ENCODE measurements at places on chromosomes 6 and 20.

GRCh38 chr6:114537977-114538376, 195.2 kb upstream of the HS3ST5 start:
- no peak for DNase-seq

- DNase-seq: no peak
Observed at GRCh38 chr6:13513626-13514502, 26.5 kb upstream of the GFOD1 start.

DNA sequence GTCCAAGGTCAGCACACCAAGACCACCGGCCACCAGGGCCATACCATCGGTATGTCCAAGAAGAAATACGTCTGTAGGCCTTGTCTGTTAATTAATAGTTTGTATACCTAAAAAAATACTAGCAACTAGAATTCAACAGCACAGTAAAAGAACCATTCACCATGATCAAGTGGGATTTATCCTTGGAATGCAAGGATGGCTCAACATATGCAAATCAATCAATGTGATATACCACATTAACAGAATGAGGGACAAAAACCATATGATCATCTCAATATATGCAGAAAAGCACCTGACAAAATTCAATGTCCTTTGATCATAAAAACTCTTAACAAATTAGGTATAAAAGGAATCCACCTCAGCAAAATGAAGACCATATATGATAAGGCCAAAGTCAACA, 24.4 kb downstream of the RPP40 start:
- DNase-seq: no peak

DNA sequence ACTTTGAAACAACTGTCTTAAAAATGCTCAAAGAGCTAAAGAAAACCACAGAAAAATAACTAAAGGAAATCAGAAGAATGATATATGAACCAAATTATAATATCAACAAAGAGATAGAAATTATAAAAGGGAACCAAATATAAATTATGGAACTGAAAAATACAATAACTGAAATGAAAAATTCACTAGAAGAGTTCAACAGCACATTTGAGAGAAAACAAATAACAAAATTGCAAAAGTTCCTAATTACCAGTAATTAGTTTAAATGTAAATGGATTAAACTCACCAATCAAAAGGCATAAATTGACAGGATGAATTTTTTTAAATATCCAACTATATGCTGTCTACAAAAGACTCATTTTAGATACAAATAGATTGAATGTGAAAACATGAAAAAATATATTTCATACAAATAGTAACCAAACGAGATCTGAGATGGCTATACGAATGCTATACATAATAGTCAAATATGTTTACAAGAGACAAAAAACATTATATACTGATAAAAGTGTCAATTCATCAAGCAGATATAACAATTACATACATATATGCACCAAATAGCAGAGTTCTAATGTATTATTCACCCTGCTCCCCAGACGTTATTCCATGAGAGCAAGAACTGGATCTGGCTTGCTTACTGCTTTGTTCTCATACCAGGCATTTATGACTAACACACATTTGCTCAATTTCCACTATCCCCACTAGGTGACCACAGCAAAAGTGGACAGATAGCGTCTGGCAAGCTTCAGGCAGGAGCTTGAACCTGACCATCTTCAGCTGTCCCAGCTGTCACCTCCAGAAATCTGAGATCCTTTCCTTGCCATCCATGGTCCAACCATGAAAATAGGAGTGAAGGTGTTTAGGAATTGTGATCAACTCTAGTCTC, 72.4 kb upstream of the SIRPA start:
- DNase-seq: no peak

DNA sequence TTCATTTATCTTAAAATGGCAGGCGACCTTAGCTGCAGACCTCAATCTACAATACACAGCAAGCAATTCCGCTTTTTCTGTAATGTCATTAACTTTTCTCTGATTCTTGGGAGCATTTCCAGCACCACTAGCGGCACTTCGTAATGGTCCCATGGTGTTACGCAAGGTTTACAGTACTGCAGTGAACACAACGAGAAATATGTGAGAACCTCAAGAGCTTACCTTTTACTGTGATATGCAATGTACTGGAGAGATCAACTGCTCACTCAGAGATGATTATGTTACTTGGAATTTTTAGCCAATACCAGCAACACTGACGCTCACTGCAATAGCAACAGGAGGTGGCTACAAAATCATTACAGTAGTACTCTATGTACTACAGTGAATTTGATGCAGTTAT, 2.8 kb upstream of the CEP43 start:
- DNase-seq: no peak

DNA sequence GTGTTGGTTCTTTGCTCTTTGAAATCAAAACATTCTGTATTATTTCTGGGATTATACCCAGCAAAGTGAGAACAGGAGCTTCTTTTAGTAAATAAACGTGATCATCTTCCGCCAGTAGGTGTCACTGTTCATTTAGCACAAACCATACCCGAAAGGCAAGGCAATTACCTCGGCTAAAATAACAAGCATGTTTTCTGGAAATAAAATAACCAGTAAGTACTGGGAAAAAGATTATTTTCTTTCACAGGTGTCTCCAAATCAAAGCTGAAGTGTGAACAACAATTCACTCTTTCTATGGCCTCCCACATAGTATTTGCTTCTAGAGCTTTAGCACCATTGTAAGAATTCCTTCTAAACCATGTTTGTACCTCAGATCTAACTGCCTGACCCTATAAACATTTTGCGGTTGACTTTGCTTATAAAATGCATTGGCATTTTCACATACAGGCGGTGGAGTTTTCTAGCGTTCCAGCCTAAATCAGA, 144.6 kb upstream of the AGPAT4 start:
- peak; percentile 86 for DNase-seq

DNA sequence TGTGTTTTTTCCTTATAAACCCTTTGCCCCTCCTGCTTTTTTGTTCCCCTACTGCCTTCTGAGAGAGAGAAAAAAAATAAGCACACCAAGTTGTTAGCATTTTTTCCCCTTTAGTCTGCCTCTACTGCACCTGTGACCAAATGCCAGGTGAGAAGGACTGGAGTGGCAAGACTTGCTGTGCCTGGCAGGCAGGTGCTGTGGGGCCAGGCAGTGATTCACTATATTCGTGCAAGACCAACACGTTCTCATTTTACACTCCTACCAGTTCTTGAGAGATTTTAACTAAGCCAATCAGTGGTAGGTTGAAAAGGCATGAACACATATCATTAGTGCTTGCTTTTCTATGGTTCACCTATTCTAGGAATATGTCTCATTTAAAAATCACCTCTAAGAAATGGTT, 109.7 kb downstream of the FIG4 start:
- DNase-seq: no peak

DNA sequence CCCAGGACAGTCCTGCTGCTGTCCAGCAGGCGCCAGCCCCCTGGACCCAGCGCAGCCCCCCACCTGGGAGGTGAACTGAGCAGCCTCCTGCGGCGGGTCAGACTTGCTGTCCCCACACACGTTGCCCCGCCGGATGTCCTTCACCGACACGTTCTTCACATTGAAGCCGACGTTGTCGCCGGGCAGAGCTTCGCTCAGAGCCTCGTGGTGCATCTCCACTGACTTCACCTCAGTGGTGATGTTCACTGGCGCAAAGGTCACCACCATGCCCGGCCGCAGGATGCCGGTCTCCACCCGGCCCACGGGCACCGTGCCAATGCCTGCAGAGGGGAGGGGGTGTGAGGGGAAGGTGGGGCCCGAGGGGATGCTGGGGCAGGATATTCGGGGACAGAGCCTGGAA, 8.5 kb downstream of the EEF1A2 start:
- DNase-seq: no peak

GRCh38 chr6:87115402-87116135, 20.7 kb upstream of the CGA start:
- DNase-seq: no peak

GRCh38 chr6:139522511-139523220, 148.2 kb upstream of the CITED2 start:
- no peak for DNase-seq

DNA sequence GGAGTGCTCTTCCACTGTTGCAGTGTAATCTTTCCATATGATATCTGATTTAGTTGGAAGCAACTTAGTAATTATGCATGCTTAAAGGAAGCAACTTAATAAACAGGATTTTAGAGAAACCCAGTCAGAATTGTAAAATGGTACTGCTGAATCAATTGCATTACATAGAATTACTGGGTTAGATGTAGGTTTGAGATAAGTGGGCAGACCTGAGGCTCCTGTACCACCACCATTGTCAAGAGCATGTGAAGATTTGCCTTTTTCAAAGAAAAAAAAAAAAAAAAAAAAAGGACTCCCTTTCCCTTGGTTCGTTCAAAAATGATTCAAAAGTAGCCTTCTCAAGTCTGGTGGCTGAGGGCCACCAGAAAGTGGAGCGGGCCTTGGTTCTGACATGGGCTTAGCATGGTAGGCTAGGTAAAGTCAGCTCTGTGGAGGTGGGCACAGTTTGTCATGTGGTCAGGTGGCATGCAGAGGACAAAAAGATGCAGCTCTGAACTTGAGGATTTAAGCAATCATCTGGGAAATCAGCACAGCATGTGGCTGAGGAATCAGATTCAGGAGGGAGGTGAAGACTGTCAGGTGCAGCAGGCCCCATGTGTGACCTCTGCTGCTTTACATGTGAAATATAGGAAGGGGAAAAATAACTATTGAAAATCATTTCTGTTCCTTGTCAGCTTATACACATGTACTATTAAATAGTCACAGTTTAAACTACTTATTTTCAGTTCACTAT, 32.4 kb downstream of the ARID1B start:
- peak; percentile 61 for DNase-seq

DNA sequence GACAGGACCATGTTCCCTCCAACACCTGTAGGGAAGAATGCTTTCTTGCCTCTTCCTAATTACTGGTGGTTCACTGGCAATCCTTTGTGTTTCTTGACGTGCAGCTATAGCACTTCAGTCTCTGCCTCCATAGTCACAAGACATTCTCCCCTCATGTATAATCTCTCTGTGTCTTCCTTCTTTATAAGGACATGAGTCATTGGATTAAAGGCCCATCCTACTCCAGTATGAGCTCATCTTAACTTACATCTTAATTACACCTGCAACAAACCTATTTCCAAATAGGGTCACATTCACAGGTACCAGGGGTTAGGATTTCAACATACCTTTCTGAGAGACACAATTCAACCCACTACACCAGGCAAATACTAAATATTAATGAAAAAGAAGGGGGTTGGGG, 213.6 kb downstream of the RNGTT start:
- DNase-seq: peak; percentile 23

- DNase-seq: no peak
Observed at GRCh38 chr6:101572627-101573026, 179.1 kb downstream of the GRIK2 start.

- peak; percentile 71 for DNase-seq
Observed at GRCh38 chr6:7145885-7146828, 38.4 kb downstream of the RREB1 start.

- no peak for DNase-seq
Observed at GRCh38 chr20:9835302-9835701, 3.6 kb downstream of the PAK5 start.

GRCh38 chr20:57884956-57885355, 175.1 kb upstream of the PMEPA1 start:
- no peak for DNase-seq

- DNase-seq: no peak
Observed at GRCh38 chr6:151239603-151240035, at the start of gene AKAP12. AKAP12 (plus strand) TSS chr6:151239967; CDS start chr6:151240563, 596 bp downstream.

GRCh38 chr20:53001498-53002301, 29.5 kb downstream of the TSHZ2 start:
- no peak for DNase-seq

DNA sequence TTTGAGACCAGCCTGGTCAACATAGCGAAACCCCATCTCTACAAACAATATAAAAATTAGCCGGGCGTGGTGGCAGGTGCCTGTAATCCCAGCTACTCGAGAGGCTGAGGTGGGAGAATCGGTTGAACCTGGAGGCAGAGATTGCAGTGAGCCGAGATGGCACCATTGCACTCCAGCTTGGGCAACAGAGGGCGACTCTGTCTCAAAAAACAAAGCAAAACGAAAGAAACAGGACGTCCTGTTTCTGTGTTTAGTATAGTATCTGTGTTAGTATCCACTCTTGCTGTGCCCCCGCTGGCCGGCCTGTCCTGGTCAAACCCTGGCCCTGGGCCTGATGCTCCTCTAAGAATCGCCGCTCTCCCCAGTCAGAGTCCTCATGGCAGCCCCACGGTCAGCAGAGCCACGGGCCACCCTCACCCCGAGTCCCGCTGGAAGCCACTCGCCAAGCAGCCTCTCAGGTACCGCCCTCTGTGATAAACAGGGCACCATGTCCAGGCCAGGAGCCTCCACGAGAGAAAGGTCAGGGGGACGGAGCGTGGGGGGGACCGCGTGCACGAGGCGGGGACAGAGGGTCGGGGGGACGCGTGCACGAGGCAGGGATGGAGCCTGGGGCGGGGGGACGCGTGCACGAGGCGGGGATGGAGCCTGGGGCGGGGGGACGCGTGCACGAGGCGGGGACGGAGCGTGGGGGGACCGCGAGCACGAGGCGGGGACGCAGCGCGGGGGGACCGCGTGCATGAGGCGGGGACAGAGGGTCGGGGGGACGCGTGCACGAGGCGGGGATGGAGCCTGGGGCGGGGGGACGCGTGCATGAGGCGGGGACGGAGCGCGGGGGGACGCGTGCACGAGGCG, 384.5 kb downstream of the SMOC2 start:
- DNase-seq: no peak

DNA sequence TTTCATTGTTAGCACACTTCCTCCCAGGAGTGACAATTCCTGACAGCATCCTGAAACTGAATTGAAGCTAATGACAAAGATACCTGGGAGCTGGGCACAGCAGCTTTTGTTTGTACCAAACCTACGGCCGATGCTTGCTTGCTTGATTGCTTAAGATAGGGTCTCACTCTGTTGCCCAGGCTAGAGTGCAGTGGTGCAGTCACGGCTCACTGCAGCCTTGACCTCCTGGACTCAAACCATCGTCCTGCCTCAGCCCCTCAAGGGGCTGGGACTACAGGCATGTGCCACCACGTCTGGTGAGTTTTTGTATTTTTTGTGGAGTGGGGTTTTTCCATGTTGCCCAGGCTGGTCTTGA, 84.7 kb upstream of the SCP2D1 start:
- DNase-seq: no peak

DNA sequence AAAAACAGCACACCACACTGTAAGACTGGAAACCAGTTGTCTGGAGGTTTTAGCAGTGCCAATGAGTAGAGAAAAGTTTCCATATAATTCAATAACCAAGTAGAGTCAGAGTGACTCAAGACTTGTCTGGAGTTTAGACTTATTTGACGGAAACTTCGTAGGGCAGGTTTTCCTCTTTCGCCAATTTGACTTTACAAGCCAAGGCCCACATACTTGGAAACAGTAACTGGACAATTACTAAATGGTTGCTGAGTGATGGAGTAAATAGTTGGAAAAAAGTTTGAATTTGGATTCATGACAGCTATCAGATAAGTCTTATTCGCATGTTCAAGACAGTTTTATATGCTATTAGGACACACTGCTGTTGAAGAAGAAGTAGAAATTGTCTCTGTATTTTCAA, 48.1 kb upstream of the CTAGE9 start:
- no peak for DNase-seq

- no peak for DNase-seq
Observed at GRCh38 chr6:3026791-3027626, 27.3 kb downstream of the NQO2 start.

Measured in NCI-H69 (cell line).